Fibroblast of skin of left quadriceps (primary cell): ENCODE measurements at places on chromosomes 7 and 10.
A peak's percentile ranks its signal among the peaks of the same experiment; 100 is the strongest.

GRCh38 chr7:125775317-125775716 lies 845.7 kb upstream of the POT1 start:
- no peak for DNase-seq

- DNase-seq = no peak
Observed at GRCh38 chr7:105876964-105877601, 684 bp upstream of the ATXN7L1 start.

DNA sequence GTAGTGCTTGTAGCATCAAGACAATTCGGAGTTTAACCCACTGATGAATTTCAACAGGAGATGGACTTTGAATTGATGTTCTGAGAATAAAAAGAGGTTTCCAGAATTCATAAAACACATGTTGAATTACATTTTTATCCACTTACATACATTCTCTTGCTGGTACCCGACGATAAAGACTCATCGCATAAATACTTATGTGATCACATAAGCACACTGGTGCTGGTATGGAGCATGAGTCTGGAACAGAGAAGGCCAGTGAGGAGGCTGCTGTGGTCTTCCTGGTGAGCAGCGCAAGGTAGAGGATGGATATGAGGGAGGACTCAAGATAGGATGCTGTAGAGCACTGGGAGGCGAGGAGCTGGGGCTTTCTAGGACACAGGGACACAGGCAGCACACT lies 109.0 kb downstream of the RNF216 start:
- DNase-seq = no peak

DNA sequence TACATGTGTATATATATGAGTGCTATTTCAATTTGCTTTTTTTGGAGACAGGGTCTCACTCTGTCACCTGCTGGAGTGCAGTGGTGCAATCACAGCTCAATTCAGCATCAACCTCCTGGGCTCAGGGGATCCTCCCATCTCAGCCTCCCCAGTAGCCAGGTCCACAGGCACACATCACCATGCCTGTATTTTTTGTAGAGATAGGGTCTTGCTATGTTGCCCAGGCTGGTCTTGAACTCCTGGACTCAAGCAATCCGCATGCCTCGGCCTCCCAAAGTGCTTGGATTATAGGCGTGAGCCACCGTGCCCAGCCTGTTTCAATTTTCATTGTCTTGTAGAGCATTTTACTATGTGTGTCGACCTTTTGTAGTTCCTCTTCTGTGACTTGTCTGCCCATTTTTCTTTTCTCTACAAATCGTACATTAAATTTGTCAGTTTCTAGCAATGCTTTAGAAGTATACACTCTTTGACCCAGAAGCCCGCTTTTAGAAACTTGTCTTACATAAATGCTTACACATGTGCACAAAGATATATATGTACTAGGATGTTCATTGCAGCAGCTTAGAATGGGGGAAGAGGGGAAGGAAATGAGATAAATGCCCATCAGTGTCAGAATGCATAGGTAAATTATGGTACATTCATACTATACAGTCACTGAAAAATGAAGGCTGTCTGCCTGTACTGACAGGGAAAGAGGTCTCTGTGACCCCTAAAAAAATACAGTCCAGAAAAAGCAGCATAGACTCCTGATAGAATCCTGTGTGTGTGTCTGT lies 12.2 kb upstream of the RFC2 start:
- no peak for DNase-seq

DNA sequence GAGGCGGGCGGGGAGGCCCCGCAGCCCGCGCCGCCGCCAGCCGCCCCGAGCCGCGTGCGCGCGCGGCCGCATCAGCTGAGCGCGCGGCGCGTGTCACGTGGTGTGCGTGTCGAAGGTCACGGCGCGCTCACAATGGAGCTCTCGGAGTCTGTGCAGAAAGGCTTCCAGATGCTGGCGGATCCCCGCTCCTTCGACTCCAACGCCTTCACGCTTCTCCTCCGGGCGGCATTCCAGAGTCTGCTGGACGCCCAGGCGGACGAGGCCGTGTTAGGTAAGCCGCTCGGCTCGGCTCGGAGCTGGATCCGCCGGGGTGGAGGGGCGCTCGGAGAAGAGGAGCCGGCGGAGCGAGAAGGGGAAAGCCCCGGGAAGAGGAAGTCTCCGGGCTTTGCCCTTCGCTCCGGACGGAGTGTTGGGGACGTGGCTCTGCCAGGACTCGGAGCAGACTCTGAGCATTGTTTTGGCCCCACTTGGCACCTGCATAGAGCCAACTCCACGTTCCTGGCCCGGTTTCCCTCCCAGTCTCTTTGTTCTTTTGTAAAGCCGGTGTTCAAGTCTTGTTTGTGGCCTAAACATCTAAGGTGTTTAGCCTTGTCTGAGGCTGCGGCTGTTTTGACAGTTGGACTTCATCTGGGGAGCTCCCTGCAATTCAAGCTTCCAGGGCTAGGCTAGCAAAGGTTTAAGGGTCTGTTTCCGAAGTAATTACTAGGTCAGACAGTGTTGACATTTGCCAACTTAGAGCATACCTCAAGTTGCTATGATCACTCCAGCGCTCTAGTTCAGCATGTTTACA lies at the start of gene COMMD3:
Gene COMMD3, plus strand, starts transcription at position 103 of the 790 bp plus-strand sequence. Its CDS starts 30 bp downstream, at position 133.
- DNase-seq = peak; percentile 77

- DNase-seq = no peak
Observed at GRCh38 chr7:132276234-132276630, 300.0 kb downstream of the PLXNA4 start.

DNA sequence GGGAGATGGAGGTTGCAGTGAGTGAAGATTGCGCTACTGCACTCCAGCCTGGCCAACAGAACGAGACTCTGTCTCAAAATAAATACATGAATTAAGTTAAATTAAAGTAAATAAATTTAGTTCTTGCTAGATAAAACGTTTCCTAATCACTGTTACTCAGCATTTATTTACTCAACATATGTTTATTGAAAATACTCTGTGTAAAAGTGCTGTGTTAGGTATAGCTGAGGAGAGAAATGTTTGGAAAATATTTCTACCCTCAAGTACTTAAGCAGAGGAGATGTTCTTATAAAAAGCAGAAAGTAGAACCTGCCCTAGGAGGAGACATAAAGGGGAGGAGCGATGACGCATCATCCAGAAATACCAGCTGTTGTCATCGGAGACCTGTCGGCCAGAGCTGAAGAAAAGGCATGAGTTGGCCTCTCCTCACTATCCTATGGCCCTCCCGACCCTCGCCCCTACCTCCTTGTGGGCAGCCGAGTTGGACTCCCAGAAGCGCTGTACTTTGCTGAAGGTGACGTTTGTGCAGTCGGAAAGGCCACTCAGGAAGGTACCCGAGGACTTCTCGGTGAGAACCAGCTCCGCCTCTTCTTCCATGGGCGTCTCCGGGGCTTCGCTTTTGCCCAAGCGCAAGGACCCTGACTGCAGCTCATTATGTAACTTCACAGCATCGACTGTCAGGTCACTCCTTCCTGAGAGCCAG lies 1.1 kb downstream of the RRP12 start:
- DNase-seq = no peak

DNA sequence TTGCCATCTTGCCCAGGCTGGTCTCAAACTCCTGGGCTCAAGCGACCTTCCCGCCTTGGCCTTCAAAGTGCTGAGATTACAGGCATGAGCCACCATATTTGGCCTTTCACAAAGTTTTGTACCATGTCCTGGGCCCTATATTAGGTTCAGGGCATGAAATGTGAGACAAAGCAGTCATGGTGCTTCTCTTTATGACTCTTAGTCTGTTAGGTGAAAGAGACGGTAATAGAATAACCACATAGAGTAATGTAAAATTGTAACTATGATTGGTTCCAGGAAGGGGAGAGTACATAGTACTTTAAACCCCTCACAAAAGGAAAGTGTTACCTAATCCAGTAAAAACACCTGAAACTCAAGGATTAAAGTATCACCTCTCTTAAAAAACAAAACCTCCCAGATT lies 144.7 kb downstream of the SPAG6 start:
- no peak for DNase-seq

DNA sequence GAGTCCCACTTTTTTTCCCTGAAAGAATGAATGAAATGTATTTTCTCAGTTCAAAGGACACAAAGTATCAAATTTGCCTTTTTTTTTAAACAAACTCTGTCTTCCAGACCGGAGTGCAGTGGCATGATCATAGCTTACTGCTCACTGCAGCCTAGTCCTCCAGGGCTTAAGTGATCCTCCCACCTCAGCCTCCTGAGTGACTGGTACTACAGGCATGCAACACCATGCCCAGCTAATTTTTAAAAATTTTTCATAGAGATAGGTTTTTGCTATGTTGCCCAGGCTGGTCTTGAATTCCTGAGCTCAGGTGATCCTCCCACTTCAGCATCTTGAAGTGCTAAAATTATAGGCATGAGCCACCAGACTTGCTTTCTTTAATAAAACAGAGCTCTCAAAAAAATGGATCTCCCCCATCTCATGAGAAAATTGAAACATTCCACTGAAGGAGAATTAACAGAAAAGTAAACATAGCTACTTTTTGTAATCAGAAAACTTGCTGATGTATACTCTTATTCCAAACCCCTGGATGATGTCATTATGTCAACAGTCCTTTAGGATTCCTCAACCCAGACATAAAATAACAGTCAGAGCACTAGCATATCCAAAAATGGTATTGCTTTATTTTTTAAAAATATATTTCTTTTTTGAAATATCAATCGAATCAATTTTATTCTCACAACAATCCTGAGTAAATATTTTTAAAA lies 12.3 kb upstream of the TRDMT1 start:
- no peak for DNase-seq

GRCh38 chr10:10138685-10139084 lies 879.0 kb upstream of the CELF2 start:
- DNase-seq = no peak

DNA sequence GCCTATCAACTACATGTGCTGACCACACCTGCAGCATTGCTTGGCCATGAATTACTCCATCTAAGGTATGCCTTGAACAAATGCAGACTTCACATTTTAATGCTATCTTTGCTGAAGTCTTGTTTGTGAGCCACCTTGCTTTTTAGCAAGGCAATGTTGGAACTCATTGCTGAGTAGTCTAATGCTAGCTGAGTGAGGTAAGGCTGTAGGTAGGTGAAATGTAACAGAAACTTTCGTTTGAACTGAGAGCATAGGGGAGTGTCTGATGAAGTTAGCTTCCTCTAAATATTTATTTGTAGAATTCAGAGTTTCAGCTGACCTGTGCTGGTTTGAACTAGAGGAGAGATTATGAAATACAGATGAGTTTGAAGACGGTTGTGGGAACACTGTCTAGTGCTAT lies 238.5 kb downstream of the SEMA3A start:
- DNase-seq = no peak

GRCh38 chr7:32427769-32428291 lies 62.4 kb downstream of the LSM5 start:
- DNase-seq = peak; percentile 53

- no peak for DNase-seq
Observed at GRCh38 chr10:47184724-47185330, 115.2 kb upstream of the GDF10 start.

DNA sequence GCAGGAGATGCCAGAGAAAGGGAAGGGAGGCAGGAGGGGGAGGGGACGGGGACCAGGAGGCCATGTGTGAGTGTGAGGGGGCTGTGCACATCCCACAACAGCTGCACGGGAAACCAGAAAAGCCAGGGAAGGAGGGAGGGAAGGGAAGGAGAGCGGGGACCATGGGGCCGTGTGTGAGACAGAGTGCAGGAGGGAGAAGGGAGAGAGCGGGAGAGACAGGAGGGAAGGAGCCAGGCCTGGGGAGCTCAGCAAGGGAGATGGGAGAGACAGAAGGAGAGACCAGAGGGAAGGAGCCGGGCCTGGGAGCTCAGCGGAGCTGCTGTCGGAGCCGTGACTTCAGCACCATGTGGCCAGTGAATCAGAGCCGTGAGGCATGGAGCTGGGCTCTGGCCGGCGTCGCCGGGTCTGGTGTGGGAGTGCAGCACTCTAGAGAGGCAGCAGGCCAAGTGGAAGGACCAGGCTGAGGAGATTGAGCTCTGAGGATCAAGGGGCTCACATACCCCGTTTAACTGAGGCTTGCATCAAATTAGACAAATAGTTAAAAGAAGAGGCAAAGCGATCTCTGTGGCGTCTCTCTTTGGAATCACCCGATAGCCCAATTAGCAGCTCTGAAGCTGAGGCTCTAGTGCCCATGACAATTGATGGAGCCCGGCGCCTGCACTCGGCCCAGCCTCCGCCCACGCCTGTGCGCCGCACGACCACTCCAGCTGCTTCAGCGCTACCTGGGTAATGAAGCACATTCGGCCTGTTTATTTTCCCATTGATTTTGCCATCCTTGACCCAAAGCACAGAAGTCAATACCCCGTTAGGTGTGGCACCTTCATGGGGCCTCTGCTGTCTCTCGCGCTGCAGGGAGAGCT lies 150.4 kb downstream of the MAD1L1 start:
- DNase-seq = no peak

- DNase-seq = no peak
Observed at GRCh38 chr7:39617005-39617404, 6.4 kb upstream of the RALA start.

DNA sequence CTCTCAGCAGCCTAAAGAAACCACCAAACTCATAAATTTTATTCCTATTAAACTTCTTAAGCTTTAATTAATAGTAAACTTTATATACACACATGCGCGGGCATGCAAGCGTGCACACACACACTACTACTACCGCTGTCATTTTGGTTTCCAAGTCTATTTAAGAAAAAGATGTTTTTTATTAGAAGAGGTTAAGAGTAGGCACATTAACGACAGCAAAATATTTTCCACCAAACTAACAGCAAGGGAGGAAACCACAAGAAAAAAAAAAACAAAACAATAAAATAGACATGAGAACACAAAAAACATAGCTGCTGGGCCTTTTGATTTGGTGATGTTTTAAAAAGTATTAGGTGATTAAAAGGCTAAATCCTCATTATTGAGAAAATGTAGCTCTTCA lies 28.6 kb downstream of the RTKN2 start:
- DNase-seq = peak; percentile 31

- DNase-seq = peak; percentile 77
Observed at GRCh38 chr7:82430500-82431465, 12.8 kb downstream of the CACNA2D1 start.

GRCh38 chr7:3073763-3074458 lies 30.2 kb upstream of the CARD11 start:
- DNase-seq = no peak

GRCh38 chr10:13725594-13725993 lies 138.8 kb downstream of the PRPF18 start:
- no peak for DNase-seq

GRCh38 chr7:45709168-45710042 lies 135.2 kb downstream of the ADCY1 start:
- DNase-seq = no peak
